ENCODE measurements at places on chromosomes 2 and 18. TPM values are rescaled to one million over a fixed set of nuclear protein-coding genes. Genes with fewer than 3 reads are reported as not detected.

The LOXHD1 gene
- not detected for total RNA-seq

The PLGLB2 gene
- total RNA-seq: 17.5 TPM

The DNAJC5G gene
- not detected for total RNA-seq

The TMEM198 gene
- 1.4 TPM for total RNA-seq

The ALLC gene
- not detected for total RNA-seq

The ALPP gene
- not detected for total RNA-seq

The AGXT gene
- total RNA-seq: not detected

GRCh38 chr2:231715499-231715837 is 7.1 kb downstream of the PTMA start:
- no peak for DNase-seq

GRCh38 chr2:176133389-176133788 is 3.9 kb downstream of the HOXD8 start:
- no peak for DNase-seq

DNA sequence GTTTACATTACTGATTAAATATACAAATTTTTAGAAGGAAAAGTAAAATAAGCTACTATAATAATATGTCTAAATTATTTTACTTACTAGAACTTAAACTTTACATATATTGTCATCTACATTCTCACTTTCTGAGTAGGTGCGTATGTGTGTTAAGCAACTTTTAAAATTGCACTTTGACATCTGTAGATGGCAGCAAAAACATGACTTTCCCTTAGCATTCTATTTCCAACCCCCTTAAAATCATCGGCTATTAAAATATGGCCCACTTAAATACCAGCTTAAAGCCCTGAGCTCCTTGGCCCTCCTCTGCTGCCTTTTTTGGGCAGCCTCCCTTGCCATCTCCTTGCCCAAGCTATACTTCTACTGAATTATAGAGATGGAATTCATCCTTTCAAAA is 78.0 kb downstream of the UPP2 start:
- no peak for DNase-seq

DNA sequence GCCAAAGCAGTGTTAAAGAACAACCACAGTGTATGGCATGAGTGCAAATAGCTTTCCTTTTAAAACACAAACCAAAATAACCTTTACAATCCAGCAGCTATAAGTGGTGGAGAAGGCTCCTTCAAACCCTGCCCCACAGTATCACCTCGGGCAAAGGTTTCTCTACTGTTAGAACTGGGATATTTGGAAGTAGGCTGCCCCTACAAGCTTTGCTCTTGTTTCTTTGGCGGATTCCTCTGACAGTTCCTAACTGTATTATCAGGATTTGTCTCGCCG is 214.8 kb downstream of the ZNF521 start:
- no peak for DNase-seq

- no peak for DNase-seq
Measured at GRCh38 chr2:84958135-84959059, 12.6 kb upstream of the KCMF1 start.

- no peak for DNase-seq
Measured at GRCh38 chr18:55228707-55229106, 269.4 kb upstream of the CCDC68 start.

GRCh38 chr18:79942211-79942610 is 9.2 kb downstream of the SLC66A2 start:
- no peak for DNase-seq

- no peak for DNase-seq
Measured at GRCh38 chr2:50492477-50492851, 539.5 kb downstream of the NRXN1 start.

GRCh38 chr2:95359031-95359430 is 43.5 kb upstream of the FAHD2A start:
- no peak for DNase-seq

- DNase-seq: no peak
Measured at GRCh38 chr2:217790195-217790594, 212.6 kb downstream of the TNS1 start.

DNA sequence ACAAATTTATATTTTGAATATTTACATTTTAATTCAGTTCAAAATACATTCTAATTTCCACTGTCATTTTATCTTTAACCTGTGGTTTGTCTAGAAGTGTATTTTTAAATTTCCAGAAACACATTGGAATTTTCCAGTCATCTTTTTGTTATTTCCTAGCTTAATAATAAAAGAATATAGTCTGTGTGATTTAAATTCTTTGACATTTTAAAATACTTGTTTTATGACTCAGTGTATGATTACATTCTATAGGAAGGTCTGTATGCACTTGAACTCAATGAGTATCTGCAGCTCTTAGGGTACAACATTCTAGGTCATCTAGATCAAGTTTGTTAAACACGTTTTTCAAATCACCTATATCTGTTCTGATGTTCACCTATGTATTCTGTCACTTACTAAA is 88.3 kb upstream of the MBOAT2 start:
- DNase-seq: no peak

DNA sequence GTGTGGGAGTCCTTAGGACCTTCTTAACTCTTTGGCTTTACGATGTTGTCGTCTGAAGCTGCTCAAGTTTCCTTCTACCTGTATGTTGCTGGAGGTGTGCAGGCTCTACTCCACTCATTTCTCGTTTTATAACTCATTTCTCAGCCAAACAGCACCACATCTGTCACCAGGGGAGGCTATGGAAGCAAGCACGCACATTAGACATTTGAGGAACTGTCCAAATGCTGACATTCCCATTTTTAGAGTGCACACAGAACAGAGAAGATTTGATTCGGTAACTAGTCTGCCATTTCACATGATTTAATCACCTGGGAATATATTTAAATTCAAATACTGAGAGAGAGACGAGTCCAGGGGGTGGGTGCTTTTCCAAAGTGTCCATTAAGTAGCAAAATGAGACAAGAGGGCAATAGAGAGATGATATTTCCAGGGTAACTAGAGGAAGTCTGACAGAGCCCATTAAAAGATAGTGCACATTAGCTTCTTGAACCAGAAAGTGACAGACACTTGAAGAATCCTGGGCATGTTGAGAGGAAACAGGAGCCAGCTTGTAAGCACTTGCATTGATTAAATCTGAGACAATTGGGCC is 793.3 kb downstream of the TDRD15 start:
- no peak for DNase-seq

DNA sequence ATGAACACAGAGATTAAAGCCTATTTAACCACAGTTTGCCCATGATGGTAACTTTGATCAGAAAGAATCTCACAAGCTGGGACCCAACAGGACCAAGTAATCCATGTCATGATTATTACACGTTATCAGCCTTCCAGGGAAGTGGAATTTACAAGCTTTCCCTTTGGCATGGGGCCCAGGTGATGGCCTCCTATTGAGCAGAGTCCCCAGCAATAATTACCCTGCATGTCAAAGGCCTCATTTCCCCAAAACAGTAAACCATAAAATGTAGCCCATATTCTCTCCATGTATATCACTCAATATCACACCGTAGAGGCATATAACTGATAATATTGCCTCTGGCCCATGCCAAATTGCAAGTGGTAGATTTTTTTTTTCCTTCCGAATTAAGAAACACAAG is 38.9 kb downstream of the PRKRA start:
- DNase-seq: no peak

DNA sequence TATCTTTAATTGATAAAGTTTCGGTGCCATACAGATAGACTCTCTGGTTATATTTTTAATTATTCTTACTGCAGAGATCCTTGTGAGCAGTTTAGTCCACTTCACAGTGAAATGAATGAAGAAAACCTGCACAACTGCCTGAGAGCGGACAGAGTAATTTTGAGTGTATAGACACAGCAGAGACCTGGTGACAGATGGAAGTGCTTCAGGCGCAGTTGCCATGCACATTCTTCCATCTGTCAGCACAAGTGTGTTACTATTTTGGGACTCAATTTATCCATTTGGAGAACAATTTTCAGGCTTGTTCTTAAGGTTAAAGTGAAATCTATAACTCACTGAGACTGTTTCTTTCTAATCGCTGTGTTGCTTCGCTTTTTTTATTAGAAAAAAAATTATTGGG is 147.8 kb upstream of the SPHKAP start:
- DNase-seq: no peak

- DNase-seq: no peak
Measured at GRCh38 chr2:34961822-34962221, 1362.7 kb upstream of the FAM98A start.

GRCh38 chr2:217222309-217222910 is 362.5 kb upstream of the TNP1 start:
- no peak for DNase-seq

- no peak for DNase-seq
Measured at GRCh38 chr18:67731851-67732250, 215.3 kb upstream of the DSEL start.

- no peak for DNase-seq
Measured at GRCh38 chr2:112242384-112242783, 12.5 kb downstream of the ZC3H8 start.
